ENCODE measurements at places on chromosomes 1 and 21.

DNA sequence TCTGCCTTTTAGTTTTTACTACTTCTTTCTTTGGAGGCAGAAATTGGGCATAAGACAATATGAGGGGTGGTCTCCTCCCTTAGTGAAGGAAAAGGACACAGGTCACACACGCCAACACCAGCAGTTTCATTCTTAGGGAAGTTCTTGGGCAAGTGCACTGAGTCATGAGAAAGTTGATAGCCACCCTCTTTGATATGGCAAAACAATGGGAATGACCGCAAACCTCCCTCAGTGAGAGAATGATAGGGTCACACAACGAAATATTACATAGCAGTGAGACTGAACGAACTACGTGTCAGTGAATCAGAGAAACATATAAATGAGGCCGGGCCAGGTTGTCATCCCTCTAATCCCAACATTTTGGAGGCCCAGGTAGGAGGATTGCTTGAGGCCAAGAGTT is 20.0 kb downstream of the IL6R start:
- no peak for DNase-seq

- DNase-seq, result no peak
Observed at GRCh38 chr1:56868761-56869160, 14.2 kb downstream of the C8A start.

- DNase-seq, result no peak
Observed at GRCh38 chr1:183454377-183454776, 17.9 kb upstream of the SMG7 start.

- DNase-seq, result peak; percentile 66
Observed at GRCh38 chr21:34129039-34129891, 55.9 kb downstream of the MRPS6 start.

GRCh38 chr1:101136739-101137138 is 100.1 kb upstream of the S1PR1 start:
- no peak for DNase-seq

DNA sequence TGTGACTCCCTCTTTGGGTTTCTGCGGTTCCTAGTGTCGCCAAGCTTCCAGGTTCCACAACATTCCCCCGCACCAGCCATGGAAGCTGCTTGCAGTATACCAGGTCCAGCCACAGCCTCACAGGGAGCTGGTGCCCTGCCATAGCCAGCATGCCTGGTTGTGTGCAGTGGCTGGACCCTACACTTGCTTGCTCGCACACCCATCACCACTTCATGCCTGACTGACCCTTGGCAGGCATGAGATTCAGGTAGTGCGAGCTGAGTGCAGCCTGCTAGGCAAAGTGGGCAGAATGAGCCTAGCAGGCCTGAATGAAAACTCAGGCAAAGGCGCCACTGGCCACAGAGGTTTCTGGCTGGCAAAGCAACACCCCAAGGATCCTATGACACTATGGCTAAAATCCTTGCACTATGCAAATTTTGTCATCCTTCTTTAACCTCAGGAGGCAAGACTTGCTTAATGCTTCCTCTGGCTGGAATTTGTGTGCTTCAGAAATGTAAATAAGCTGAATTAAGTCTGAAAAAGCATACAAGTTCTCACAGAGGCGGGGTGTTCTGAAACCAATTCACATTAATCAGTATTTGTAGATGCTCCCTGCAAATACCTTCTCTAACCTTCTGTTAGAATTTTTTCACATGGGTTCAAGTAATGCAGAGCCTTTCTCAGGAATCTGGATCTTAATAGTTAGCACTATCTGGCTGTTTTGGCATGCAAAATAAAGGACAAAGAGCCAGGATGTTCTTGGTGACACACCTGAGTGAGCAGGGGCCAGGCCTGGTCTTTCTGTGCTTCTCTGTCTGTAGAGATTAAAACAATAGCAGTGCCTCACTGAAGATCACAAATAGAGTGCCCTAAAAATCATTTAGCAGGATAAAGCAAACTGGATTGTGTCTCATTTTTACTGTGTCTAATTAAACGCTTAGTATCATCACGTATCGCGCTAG is 256.9 kb downstream of the GPATCH2 start:
- no peak for DNase-seq

- DNase-seq, result no peak
Observed at GRCh38 chr1:210727709-210728108, 399.0 kb downstream of the HHAT start.

- peak; percentile 85 for DNase-seq
Observed at GRCh38 chr1:112342558-112342957, 53.5 kb upstream of the CTTNBP2NL start.

- DNase-seq, result no peak
Observed at GRCh38 chr1:183576537-183576936, 13.7 kb downstream of the NCF2 start.

- no peak for DNase-seq
Observed at GRCh38 chr1:87958201-87958600, 629.5 kb downstream of the LMO4 start.

GRCh38 chr1:245953876-245954660 is 553.0 kb downstream of the SMYD3 start:
- DNase-seq, result no peak

- DNase-seq, result no peak
Observed at GRCh38 chr1:92066321-92066720, 8.9 kb downstream of the SETSIP start.

DNA sequence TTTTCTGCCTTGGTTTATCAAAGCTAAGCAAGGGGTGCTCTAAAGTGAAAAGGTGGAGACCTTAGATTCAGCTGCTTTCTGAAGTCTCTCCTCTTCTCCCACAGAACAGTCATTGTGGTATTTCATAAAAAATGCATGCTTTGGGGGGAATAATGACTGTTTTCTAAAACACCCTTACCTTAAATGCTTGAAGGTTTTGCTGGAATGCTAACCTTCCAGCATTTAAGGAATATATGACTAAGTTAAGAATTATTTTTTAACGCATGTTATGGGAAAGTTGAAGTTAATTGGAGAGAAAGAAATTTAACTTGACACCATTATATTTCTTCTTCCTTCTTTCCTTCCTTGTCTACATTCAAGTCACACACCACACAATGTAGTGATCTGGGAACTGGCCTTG is 162.5 kb downstream of the ROR1 start:
- no peak for DNase-seq

GRCh38 chr1:47781171-47781959 is 215.8 kb downstream of the TRABD2B start:
- DNase-seq, result no peak

- DNase-seq, result peak; percentile 19
Observed at GRCh38 chr1:65421351-65422025, 1.0 kb downstream of the LEPR start.

DNA sequence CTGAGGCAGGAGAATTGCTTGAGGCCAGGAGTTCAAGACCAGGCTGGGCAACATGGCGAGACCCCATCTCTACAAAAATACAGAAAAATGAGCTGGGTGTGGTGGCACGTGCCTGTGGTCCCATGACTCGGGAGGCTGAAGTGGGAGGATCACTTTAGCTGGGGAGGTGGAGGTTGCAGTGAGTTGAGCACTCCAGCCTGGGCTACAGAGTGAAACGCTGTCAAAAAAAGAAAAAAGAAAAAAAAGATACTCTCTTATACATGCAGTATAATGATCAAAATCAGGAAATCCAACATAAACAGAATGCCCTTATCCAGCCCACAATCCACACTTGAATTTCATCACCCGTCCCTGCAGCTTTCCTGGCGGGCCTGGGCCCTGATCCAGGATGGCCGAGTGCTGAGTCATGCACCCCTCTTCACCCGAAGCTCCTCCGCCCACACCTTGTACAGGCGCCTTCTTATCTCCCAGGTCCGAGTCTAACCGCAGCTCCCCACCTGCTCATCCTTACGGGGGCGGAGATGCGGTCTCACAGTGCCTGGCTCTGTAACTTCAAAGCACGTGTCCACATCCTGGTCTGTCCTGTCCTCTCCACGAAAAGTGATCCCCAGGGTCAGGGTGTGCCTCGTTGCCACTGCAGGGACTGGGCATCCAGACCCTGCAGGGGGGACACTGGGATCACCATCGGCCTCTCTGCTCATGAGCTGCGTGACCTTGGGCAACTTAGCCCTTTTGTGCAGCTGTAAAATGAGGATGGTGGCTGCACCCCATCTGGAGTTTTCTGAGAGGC is 120.2 kb upstream of the SLC45A1 start:
- no peak for DNase-seq
